Stimulated activated CD4-positive, alpha-beta T cell treated with anti-CD3 and anti-CD28 coated beads, TNF-alpha, amount 100 ng/mL, for 1 hour (primary cell): ENCODE measurements at places on chromosomes 5 and 9.

DNA sequence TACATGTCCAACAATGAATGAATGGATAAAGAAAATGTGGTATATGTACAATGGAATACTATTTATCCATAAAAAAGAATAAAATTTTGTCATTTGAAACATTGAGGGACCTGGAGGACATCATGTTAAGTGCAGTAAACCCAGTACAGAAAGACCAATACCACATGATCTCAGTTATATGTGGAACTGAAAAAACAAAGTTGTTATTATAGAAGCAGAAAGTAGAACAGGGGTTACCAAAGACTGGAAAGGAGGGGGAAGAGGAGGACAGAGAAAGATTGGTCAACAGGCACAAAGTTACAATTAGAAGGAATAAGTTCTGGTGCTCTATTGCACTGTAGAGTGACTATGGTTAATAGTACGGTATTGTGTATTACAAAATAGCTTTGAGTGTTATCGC is 233.8 kb downstream of the SEMA6A start:
- no peak for DNase-seq

DNA sequence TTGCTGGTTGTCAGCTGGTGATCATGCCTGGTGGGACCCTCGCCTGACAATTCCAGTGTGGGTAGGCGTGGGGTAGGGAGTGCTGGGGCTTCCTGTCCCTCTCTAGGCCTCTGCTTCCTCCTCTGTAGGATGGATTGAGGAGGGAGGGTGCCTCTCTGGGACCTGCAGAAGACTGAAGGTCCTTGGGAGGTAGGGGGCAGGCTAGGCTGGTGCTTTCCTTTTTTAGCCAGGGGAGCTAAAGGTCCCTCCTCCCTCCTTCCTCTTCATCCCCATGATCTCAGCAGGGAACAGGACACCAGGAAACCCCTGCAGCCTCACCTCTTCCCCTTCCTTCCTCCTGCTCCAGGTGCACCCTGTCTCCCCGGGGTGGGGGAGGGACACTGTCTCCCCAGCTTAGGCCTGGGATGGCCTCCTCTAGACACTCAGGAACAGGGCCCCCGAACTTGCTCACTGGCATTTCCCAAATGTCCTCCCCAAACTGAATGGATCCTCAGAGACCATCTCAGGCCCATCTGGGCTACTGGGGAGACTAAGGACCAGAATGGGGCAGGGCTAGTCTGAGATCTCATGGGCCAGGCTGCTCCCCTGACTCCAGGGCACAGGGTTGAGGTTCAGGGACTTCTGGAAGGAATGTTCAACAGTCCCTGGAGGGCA is 8.4 kb downstream of the SH2D3C start:
- DNase-seq, result no peak

DNA sequence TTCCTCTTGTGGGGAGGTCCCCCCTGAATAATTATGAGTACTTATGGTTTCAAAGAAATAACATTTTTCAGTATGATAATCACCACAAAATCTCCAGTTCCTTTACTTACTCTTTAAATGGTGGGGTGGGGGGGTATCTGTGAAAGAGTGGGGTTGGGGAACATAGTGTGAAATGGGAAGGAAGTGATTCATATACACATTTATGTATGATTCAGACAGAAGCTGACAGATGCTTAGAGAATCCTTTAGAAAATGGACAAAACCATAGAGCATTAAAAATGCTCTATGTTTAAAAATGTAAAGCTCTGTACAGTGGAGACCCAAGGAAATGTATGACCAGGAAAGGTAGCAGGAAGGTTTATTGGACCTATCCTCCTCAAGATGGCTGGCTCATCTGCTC is 267.5 kb upstream of the GRIA1 start:
- no peak for DNase-seq

DNA sequence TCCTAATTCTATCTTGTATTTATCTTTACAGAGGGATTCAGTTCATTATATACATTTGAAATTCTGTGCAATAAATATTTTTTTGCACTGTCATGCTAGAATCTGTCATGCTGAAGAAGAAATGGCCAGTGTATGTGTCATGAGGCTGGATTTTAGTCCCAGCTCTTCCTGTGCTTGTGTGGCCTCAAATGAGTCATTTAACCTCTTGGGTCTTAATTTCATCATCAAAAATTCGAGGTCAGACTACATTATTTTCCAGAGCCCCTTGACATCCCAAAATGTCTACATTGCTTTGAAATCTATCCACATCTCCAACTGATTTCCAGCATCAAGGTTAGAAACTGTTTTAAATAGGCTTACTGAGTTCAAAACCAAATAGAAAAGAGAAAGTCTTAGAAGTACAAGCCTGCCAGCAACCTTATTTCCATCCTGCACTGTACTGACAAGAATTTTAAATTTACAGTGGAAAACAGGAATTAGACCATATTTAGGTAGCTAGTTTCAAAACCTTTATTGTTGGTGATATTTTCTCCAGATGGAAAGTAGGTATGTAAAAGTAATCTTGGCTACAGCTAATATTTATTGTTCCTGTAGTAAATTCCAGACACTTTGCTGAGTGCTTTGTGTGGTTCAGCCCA is 96.7 kb upstream of the MAMDC2 start:
- no peak for DNase-seq

DNA sequence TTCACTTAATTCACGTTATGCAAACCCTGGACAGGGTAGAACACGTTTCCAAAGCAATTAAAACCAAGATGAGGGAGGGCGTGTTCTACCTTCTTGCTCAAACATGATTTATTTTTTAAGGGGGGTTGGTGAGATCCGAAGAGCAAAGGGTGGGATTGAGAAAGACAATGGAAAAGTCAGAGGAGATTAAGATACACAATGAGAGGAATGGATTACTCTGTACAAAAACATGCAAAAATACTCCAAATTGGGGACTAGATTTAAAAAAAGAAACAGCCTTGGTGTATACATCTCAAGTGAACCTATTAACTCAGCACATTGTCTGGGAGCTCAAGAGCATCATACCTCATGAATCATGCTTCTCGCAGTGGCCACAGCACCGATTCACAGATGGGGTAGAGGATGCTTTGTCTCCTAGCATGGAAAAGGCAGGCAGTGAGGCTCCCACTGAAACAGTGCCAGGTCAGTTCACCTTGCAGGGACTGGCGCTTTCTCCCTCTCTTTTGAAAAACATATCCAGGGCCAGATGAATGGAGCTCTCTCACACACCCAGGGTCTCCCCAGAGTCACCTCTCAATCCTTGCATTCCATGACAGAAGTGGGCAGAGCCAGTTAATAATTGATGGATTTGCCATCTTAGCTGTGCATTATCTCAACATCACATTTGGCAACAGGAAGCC is 459.7 kb downstream of the BNC2 start:
- no peak for DNase-seq

GRCh38 chr9:93682155-93682968 is 106.0 kb downstream of the PHF2 start:
- no peak for DNase-seq

- DNase-seq, result no peak
Measured at GRCh38 chr5:83538786-83539462, 67.4 kb downstream of the VCAN start.

GRCh38 chr5:98810206-98810605 is 36.7 kb downstream of the RGMB start:
- DNase-seq, result no peak

DNA sequence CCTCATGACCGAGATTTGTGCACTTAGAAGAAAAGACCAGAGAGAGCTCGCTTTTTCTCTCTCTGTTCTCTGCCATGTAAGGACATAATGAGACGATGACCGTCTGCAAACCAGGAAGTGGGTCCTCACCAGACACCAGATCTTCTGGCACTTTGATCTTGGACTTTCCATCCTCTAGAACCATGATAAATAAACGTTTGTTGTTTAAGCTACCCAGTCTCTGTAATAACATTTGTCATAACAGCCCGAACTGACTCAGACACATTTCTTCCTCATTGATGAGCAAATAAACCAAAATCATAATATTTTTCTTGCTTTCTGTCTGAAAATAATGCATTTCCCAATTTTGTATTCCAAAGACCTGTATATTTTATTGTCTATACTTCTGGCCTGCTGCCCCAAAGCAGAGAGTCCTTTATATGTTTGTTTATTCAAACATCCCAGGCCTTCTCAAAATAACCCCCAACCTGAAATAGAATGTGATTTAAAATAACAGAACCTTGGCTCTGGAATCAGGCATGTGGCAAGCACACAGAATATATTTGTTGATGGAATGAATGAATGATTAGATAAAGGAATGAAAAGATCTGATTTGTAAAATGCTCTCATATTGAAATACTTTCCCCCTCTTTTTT is 396.5 kb downstream of the ADGRV1 start:
- DNase-seq, result no peak

GRCh38 chr9:16387382-16387781 is 483.1 kb downstream of the BNC2 start:
- DNase-seq, result no peak

DNA sequence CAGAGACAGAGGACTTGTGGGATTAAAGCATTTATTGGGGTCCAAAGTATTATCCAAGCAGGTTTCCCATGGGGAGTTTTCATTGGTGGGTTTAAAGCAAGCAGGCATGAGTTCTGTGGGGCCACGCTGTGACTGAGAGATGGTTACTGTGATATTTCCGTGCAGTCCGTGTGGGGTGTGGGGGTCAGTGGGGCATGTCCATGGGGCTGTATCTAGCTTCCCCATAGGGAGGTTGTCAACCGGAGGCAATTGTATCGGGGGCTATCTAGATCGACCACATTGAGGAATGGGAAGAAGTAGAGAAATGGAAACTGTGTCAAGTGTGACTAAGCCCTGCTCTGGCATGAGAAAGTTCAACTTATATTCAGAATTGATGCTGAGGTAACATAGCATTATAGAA is 7.1 kb upstream of the RPS23 start:
- no peak for DNase-seq

DNA sequence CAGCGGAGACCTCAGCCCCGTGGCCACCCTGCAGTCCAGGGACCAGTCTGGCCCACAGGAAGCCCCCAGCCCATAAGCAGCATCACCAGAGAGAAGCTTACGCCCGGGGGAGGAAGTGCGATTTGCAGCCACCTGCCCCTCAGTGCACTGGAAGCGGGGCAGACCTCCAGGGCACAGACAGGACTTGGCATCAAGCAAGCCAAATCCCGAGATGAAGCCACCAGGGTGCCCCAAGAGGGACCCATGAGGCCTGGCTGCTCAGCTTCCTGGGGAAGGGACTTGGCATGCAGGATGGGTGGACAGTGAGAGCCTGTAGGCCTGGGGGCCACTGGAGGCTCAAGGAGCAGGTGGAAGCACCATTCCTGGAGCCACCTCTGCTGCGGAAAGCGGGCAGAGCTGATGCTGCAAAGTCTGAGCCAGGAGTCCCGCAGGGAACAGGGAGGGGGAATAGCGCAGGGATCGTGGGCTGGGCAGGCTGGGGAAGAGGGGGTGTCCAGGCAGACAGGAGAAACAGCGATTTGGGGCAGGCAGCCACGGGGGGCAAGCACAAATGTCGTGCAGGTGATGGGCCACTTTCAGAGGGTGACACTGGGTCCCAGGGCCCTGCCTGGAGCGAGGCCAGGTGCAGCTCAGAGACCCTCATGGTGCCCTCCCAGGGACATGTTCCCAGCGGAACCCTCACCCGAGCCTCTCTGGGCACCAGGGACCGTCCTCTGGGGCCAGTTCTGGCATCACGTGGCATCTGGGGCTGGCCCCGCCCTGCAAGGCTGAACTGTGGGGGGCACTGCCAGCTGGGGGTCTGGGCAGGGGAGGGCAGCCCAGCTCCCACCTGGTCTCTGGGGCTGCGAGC is 3.2 kb downstream of the LRRC26 start:
- no peak for DNase-seq

GRCh38 chr5:158155811-158156505 is 297.0 kb upstream of the CLINT1 start:
- DNase-seq, result no peak

GRCh38 chr5:168291964-168292785 is 730 bp downstream of the WWC1 start:
- no peak for DNase-seq

- no peak for DNase-seq
Measured at GRCh38 chr5:80755626-80756025, 100.8 kb upstream of the DHFR start.

DNA sequence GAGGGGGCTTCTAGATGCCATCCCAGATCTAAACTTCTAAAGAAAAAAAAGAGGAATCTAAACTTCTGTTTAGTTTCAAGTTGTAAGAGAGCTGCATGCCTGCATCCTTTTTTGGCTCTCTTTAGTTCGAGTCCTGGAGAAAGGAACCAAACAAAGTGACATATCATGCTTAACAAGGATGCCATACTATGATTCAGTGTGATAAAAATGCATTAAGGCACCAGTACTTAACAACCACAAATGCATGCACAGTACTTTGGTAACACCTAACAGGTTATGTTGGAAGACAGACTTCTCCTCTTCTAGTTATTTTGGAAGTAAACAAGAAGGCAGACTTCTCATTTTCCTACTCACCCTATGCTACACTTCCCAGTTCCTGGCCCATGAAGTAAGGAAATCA is 27.3 kb downstream of the NME5 start:
- DNase-seq, result no peak

GRCh38 chr5:143683459-143683858 is 128.5 kb upstream of the HMHB1 start:
- no peak for DNase-seq

- DNase-seq, result no peak
Measured at GRCh38 chr5:170235876-170236864, 3.4 kb downstream of the C5orf58 start.

DNA sequence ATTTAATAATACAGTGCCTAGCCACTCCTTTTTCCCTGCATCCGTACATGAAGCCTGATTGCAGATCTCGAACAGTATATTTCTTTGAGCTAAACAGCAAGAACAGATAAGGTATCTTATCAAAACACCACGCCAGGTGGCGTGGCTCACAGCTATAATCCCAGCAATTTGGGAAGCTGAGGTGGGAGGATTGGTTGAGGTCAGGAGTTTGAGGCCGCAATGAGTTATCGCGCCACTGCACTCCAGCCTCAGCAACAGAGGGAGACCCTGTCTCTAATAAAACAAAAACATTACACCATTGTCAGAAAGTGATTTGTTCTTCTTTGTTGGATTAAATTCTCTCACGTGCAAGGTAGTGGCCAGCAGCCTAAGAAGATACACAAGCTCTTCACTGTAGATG is 291.2 kb upstream of the DMRT1 start:
- no peak for DNase-seq

- DNase-seq, result no peak
Measured at GRCh38 chr5:145867806-145868205, 5.0 kb downstream of the GRXCR2 start.

GRCh38 chr5:82975396-82975795 is 101.8 kb downstream of the TMEM167A start:
- DNase-seq, result no peak

DNA sequence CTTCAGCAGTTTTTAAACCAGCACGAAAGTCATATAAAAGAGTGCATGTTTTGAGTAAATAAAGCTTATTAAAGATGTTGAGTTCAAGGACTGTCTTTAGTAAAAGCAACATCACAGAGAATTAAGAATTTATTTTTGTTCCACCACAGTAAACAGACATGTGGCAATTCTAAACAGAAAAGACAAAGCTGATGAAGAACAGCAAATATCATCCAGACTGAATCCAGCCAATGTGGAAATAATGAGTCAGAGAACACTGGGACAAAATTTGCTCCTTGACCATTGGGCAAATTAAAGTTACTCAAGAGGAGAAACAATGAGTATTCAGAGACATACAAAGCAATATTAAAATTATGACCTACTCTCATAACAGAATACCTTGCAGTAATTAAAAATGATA is 28.8 kb downstream of the OR2K2 start:
- DNase-seq, result no peak
